ENCODE measurements at places on chromosomes 7 and 10.

GRCh38 chr7:111094419-111094818, 3.5 kb downstream of the LRRN3 start:
- DNase-seq: no peak

DNA sequence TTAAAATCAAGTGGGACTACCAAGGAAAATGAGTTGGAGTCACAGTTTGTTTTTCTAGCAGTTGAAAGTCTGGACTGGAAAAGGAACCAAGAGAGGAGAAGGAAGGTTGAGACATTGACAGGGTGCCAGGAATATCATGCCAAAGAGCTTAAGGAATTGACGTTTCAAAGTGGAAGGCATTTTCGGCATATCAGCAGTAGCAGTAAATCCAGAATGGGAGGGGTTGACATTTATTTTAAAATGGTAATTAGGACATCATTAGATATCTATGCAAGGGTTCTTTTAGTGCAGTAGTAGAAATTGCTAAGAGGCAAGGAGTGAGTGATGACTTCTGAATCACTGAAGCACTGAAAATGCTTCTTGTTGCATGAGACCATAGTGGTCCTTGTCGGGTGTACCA, 335.9 kb upstream of the PLXDC2 start:
- DNase-seq: no peak

- DNase-seq: no peak
These were observed 400.4 kb upstream of the POM121L12 start for GRCh38 chr7:52635021-52635420.

- DNase-seq: no peak
These were observed 126.8 kb upstream of the PCLO start for GRCh38 chr7:83289419-83289993.

DNA sequence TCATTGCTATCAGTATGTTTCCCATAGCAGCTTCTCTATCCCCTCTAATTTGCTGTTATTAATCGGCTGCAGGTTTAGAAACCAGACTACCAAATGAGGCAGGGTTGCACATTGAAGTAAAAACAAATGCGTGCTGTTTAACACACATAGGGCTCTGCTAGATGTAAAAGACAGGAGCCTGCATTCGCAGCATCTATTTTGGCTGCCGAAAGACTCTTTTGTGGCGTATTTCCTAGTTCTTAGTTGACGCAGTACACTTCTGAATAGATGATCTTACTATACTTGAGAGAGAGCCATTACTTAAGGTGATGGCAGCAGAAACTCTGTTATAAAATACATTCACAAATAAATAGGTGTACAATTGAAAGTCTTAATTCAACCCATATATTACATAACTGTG, 21.4 kb downstream of the SGCE start:
- no peak for DNase-seq

- no peak for DNase-seq
These were observed 97.9 kb downstream of the TSPAN12 start for GRCh38 chr7:120760050-120760449.

- DNase-seq: no peak
These were observed 73.6 kb downstream of the RHOBTB1 start for GRCh38 chr10:60870416-60870728.

GRCh38 chr10:124126145-124126982, 33.0 kb upstream of the CHST15 start:
- DNase-seq: no peak

GRCh38 chr7:153951316-153951715, 100.9 kb upstream of the DPP6 start:
- no peak for DNase-seq

- no peak for DNase-seq
These were observed 11.7 kb upstream of the HILPDA start for GRCh38 chr7:128443831-128444600.

- no peak for DNase-seq
These were observed 25.8 kb upstream of the PLPP4 start for GRCh38 chr10:120431251-120431651.

DNA sequence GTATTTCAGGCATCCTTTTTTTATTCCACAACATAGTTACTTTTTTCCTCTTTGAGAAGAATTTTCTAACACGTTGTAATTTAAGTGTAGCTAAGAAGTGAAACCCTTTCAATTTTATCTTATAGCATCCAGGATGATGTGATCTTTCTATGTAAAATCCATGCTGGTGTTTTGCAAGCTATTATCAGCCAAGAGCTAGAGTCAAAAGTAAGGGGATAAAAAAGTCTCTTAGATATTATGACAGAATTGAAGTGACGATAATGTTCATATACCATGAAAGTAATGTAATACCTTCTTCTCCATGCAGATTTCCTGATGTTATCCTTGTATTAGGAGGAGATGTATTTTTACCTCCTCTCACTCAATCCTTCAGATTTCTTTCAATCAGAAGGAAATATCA, 64.2 kb upstream of the MBL2 start:
- no peak for DNase-seq

- DNase-seq: no peak
These were observed 213.6 kb upstream of the TBX20 start for GRCh38 chr7:35467456-35467978.

DNA sequence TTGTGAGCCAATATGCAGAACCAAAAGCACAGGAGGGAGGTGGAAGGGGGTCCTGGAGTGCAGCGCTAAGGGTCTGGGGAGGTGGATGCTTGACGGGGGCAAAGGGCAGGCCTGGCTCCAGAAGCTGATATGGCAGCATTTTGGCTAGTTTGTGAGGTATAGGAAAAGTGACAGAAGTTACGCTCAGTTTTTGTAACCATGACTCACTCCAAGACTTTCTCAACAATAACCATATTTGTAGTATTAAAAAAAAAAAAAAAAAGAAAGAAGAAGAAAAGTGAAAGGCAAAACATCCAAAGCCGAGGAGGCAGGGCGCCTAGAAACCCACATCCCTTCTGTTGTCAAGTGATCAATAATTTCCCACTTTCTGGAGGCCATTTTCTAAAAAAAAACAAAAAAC, 92.3 kb downstream of the RNF216 start:
- DNase-seq: no peak

- no peak for DNase-seq
These were observed 63.4 kb upstream of the ANK3 start for GRCh38 chr10:60453036-60453435.

DNA sequence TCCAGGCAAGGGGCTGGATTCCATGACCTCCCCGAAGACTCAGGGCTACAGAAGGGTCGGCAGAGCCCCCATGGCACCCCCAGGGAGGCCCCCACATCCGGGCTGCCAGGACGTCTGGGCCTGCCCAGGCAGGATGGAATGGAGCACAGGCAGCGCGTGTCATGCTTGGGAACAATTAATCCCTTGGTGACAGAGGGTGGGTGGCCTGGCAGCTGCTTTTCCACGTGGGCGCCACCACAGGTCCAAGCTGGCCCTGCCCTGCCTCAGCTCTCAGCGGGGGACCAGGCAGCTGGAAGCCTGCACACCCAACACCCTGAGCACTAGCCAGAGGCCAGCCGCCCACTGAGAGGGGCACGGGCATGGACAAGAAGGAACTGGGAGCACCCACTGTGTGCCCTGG, 11.4 kb downstream of the ELN start:
- no peak for DNase-seq

GRCh38 chr10:100119726-100120125, 38.1 kb upstream of the CPN1 start:
- DNase-seq: no peak

DNA sequence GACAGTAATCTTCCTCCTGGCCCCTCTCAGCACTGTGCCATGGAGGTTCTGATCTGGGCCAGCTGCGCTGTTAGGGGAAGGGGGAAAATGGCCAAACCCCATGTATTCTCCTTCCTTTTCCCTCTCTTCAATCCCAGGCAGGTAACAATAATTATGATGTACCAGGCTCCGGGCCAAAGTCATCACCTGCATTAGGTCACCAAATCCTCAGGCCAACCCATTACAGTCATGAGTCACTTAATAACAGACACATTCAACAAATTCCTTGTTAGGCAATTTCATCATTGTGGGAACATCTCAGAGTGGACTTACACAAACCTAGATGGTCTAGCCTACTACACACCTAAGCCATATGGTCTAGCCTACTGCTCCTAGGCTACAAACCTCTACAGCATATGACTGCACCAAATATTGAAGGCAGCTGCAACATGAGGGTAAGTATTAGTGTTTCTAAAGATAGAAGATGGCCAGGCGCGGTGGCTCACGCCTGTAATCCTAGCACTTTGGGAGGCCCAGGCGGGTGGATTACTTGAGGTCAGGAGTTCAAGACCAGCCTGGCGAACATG, 2.2 kb upstream of the HSPB1 start:
- DNase-seq: no peak

DNA sequence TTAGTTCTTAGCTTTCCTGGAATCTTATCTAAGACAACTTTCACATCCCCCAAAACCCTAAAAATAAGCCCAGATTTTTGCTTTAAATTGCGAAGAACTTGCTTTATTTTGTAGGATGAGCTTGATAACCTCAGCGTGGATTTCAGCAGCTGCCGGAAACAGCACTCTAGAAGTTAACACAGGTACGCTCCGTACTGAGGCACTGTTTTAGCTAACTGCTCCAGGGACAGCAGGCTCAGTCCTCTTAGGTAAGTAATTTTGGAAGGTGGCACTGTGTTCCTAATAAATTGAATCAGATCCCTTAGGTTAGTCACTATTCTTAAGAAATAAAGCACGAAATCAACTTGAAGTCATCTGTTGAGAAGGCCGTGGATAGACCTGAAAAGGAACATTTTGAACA, 2.2 kb upstream of the AUTS2 start:
- no peak for DNase-seq

DNA sequence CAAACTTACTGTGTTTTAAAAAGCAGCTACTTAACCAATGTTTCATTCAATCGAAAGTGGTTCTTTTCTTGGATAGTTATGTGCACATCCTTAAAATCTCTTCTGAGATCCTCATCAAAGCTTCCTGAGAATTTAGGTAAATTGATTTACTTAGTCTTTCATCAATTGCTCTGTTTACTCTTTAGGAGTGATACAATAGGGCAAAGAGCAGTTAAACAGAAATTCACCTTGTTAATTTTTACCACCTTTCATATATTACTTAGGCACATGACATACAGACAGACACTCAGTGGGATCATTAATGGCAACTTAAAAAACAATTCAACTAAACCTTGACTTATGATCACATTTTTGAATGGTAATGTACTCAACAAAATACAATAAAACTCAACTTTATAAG, 456.3 kb downstream of the DGKB start:
- no peak for DNase-seq

GRCh38 chr7:75066521-75066920, 7.1 kb downstream of the RCC1L start:
- DNase-seq: no peak

GRCh38 chr7:143013473-143013872, 13.5 kb downstream of the OR9A2 start:
- DNase-seq: no peak

DNA sequence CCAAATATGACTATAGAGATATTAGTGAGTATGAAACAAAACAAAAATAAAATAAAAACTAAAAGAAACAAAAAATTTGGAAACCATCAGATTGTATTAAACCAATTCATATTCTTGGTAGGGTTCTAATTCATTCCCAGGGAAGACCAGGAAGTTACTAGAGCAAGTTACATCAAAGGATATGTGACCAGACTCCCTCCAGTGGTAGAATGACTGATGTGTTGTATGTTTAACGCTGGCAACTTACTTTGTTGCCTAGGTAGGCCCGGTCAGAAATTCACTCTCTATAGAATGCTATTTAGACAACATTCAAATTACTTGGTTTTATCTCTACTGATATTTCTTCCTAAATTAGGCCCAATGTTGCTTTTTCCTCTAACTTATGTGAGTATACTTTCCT, 5.2 kb downstream of the PHYHIPL start:
- DNase-seq: peak; percentile 41

GRCh38 chr10:46530249-46531186, 25.9 kb downstream of the GPRIN2 start:
- peak; percentile 98 for DNase-seq

DNA sequence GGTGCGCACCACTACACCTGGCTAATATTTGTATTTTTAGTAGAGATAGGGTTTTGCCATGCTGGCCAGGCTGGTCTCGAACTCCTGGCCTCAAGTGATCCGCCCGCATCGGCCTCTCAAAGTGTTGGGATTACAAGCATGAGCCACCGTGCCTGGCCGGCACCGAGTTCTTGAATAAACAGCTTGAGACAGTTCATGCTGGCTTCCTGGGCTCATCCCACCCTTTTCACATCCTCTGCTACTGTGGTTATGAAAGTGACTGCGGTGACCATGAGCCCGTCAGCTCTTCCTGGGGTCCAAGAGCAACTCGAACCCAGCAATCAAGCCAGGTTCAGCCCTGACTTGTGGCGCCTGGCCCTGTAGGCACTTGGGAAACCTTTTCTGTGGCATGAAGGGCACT, 38.7 kb downstream of the HIP1 start:
- DNase-seq: no peak

DNA sequence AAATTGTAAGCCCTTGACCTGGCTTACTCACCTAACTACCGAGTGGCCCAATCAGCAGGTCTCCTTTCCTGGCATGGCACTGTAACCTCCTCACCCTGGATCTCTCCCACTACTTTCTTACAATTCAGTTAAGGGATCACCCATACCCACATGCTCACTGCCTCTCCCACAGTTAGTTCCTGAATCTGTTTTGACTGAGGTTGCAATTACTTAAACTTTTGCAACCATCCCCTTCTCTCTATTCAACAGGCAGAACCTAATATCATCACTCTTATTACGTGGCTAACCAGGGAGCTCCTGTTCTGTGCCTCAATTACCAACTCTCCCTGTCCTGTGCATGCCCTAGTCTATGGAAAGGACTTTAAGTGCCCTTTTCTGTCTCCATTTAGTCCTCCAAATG, 84.2 kb upstream of the IKZF1 start:
- no peak for DNase-seq

GRCh38 chr10:23445591-23445990, 6.7 kb downstream of the OTUD1 start:
- no peak for DNase-seq

- no peak for DNase-seq
These were observed 48.9 kb downstream of the TMEM178B start for GRCh38 chr7:141122736-141123135.

- DNase-seq: no peak
These were observed 254.0 kb downstream of the RPS24 start for GRCh38 chr10:78287618-78288017.

- DNase-seq: no peak
These were observed 35.9 kb upstream of the AP5Z1 start for GRCh38 chr7:4739528-4739992.

DNA sequence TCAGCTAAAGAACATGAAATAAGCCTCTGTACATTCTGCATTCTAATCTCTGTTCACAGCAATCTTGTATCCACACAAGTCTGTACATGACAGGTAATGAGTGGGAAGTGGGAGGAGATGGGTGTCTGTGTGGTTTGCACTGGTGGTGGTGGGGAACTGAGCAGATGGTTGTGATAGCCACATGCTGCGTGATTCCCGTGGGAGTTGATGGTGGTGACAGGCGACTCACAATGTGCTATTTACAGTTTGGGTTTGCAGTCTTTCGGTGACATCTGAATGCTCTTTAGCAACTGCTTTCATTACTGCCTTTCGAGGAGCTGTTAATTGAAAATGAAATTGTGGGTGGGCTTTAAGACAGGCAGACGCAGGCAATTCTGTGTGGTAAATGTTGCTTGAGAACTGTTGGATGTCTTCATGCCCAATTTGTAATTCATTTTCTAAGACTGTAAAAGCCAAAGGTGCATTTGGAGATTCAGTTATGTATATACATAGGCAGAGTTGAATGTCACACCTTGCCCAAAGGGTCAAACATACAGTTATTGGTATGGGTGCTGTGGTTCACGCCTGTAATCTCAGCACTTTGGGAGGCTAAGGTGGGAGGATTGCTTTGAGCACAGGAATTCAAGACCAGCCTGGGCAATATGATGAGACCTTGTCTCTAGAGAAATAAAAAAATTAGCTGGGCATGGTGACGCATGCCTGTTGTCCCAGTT, 308.2 kb downstream of the AUTS2 start:
- no peak for DNase-seq

Measured in stromal cell of bone marrow (primary cell).